ENCODE measurements at places on chromosomes 2 and 18.

DNA sequence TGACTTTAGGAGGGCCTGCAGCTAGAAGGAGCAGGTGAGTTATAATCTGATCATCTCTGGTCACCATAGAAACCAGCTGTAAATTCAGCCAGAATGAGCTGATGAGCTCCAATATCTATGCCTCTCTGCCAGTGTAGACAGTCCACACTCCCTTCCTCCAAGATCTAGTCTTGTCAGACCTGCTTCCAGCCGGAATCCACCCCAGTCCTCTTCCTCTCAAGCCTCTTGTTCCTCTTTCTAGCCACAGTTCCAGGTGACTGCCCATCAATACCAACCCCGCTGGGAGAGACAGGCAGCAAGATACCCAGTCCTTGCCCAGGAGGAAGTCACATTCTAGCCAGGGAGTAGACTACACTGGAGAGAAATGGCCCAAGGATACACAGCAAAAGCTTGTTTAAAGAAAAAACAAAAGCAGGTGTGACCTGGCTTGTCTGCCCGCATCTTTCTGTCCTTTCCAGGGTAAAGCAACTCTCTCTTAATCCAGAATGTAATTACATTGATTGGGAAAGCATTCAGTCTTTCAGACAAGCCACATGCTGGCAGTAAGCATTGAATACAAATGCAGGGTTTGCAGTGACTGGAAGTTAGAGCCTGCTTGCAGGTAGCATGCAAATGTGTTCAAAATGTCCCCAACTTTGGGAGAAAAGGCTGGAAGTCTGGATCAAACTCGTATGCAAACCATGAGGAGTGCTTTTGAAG is 9.0 kb upstream of the SLC35F6 start:
- no peak for DNase-seq

DNA sequence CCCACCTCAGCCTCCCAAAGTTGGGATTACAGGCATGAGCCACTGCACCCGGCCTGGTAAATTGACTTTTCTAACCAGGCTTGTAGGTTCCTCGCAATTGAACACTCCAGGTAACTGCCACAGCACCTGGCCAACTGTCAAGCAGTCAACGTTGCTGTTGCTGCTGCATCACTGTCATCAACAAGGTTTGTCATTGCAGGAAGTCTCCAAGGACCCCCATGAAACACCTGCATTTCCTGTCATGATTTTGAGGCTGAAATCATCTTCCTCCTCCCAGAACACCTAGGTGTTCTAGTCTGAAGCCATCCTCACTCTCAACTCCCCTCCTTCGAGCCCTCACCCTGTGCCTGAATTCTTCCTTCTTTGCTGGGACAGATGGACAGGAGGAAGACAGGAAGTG is 29.7 kb downstream of the GYPC start:
- no peak for DNase-seq

DNA sequence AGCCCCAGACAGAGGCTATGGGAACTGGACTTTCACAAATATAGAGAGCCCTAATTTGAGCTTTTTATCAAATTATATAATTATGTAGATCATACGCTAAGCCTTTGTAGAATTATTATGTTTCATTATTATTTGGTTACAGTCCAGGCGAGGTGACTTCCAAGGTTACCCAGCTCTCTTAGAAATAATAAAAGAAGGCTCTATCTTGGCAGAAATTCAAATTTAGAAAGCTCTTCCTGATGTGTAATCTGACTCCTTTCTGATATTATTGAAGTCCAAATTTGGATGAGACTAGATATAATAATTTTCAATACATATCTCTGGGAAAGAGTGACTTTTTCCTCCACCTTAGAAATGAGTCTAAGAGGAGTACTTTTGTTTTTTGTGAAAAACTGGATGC is 4.8 kb upstream of the SLC38A11 start:
- no peak for DNase-seq

GRCh38 chr2:98376301-98376910 is 30.1 kb downstream of the CNGA3 start:
- no peak for DNase-seq

GRCh38 chr2:136130511-136130910 is 12.6 kb upstream of the CXCR4 start:
- no peak for DNase-seq

DNA sequence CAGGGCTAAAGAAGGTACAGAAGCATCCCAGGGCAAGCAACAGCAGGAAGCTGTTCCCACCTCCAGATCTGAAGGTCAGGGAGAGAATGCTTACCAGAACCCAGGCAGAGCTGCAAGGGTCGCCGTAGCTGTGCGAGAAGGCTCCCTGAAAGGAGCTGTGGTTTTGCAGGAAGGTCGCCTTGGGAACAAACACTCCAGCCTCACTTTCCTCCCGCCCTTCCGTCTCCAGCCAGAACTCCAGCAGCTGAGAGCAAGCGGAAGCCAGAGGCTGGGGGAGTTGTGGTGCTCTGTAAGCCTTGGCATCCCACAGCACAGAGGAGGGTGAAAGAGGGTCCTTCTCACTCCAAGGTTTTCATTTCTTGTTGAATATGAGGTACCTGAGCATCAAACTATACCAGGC is 18.3 kb upstream of the ICOS start:
- DNase-seq: no peak
